ENCODE measurements at places on chromosomes 7 and 10.

GRCh38 chr10:60517805-60518204 lies 128.1 kb upstream of the ANK3 start:
- no peak for DNase-seq

GRCh38 chr10:62243647-62243997 lies 25.0 kb downstream of the RTKN2 start:
- no peak for DNase-seq

GRCh38 chr10:25820874-25821273 lies 113.2 kb upstream of the MYO3A start:
- DNase-seq: no peak

DNA sequence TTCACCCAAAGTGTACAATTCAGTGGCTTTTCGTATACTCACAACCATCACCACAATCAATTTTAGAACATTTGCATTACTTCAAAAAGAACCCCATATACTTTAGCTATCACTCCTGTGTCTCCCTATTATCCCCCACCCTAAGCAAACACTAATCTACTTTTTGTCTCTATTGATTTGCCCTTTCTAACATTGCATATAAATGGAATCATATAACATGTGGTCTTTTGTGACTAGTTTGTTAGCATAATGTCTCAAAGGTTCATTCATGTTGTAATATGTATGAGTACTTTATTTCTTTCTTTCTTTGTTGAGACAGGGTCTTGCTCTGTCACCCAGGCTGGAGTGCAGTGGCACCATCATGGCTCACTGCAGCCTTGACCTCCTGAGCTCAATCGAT lies 21.0 kb upstream of the DNAJC12 start:
- DNase-seq: no peak

DNA sequence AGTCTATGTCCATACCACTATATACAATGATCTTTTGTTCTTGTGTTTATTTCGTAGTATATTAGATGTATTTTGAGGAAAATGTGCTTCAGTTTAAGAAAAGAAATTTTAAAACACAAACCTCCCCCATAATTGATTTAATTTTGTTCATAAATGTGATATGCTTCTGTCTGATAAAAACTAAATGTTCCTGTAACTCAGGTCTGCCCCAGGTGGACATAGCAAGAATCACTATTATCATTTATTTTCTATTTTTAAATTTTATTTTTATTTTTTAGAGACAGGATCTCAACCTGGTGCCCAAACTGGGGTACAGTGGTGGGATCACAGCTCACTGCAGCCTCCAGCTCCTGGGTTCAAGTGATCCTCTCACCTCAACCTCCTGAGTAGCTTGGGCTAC lies 43.2 kb downstream of the BEND7 start:
- no peak for DNase-seq

Data from effector memory CD4-positive, alpha-beta T cell (primary cell).